BJ (cell line): ENCODE measurements at places on chromosomes 11 and 22. TPM values are rescaled to one million over a fixed set of nuclear protein-coding genes. Genes with fewer than 3 reads are reported as not detected.
A peak's percentile ranks its signal among the peaks of the same experiment; 100 is the strongest.

GRCh38 chr22:42473484-42474193, 41.4 kb upstream of the NFAM1 start:
- DNase-seq = peak; percentile 9

Gene SCYL1
- 81.7 and 134 TPM in 2 replicates for polyA plus RNA-seq

DNA sequence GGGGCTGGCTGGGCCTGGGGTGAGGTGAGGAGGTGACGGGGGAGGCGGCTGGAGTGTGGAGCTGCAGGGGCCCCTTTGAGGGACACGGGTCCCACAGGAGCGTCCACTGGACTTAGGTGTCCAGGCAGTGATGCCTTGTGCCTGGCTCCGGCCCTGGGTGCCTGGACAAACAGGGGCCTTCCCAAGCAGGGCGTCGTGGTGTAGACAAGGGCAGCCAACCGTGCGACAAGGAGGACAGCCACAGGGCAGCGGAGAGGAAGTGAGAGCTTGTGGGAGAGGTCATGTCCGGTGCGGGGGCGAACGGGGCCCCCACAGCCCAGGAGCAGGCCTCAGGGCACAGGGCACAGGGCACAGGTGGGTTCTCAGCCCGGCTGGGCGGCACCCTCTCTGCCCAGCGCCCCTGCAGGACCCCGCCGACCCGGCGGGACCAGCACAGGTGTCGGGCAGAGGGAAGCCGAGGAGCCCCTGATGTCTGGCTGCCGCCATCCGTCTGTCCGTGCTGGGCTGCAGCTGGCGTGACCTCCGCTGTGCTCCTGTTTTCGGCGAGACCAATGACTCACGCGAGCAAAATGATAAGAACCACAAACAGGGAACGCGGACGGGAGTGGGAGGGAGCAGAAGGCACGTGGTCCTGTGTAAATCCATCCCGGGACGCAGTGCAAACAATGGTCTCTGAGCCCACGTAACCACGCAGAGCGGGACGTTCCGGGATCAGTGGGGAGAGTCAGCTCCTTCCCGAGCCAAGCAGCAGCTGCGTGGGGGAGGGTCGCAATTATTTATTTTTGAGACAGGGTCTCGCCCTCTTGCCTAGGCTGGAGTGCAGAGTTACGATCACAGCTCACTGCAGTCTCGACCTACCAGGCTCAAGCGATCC, 49.1 kb upstream of the A4GALT start:
- DNase-seq = no peak

Gene SLC25A17
- 16.7 and 26.0 TPM in 2 replicates for polyA plus RNA-seq

Gene GGTLC3
- not detected in 2 replicates for polyA plus RNA-seq

Gene CNGA4
- 0.11 TPM in 1 of 2 replicates, not detected in the other for polyA plus RNA-seq

DNA sequence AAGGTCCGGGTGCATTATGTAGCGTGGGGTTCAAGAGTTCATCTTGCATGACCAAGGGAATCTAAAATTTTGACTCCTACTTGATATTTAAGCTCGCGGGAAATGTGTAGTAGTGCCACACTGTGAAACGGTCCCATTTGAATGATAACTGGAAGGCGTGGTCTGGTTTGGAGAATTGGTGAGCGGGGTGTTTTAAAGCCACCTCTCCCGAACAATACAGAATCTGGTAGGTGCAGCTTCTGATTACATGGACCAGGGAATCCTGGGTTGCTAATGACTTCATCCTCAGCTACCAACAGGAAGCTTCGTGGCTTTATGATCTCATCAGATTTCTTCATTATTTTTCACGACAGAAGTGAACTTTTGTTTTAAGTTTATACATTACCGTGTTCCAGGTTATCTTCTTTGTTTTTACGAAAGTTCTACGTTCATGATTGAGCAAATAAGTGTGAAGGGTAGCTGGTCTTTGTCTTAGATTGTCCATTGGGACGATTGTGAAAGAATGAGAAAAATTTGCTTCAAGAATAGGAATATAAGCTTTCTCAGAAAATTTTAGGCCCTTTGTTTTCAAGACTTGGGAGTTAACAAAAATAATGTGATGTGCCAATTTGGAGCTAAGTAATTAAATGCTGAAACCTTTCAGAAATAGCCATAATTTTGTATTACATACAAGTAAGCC, 1.7 kb downstream of the QSER1 start:
- peak; percentile 35 for DNase-seq

- DNase-seq = no peak
Measured at GRCh38 chr11:45133878-45134277, 12.6 kb upstream of the PRDM11 start.

- DNase-seq = no peak
Measured at GRCh38 chr22:27833803-27834202, 32.2 kb upstream of the MN1 start.

Gene UPK3A
- polyA plus RNA-seq = not detected in 2 replicates

Gene NLRP6
- not detected in 2 replicates for polyA plus RNA-seq

- no peak for DNase-seq
Measured at GRCh38 chr22:25025491-25026400, 73.2 kb downstream of the KIAA1671 start.

Gene ACR
- 0.12 TPM in 1 of 2 replicates, not detected in the other for polyA plus RNA-seq

Gene SCGB1A1
- not detected in 2 replicates for polyA plus RNA-seq

GRCh38 chr22:21816787-21817496, 50.5 kb downstream of the MAPK1 start:
- DNase-seq = peak; percentile 90

- DNase-seq = no peak
Measured at GRCh38 chr11:94751786-94752185, 16.4 kb upstream of the AMOTL1 start.

DNA sequence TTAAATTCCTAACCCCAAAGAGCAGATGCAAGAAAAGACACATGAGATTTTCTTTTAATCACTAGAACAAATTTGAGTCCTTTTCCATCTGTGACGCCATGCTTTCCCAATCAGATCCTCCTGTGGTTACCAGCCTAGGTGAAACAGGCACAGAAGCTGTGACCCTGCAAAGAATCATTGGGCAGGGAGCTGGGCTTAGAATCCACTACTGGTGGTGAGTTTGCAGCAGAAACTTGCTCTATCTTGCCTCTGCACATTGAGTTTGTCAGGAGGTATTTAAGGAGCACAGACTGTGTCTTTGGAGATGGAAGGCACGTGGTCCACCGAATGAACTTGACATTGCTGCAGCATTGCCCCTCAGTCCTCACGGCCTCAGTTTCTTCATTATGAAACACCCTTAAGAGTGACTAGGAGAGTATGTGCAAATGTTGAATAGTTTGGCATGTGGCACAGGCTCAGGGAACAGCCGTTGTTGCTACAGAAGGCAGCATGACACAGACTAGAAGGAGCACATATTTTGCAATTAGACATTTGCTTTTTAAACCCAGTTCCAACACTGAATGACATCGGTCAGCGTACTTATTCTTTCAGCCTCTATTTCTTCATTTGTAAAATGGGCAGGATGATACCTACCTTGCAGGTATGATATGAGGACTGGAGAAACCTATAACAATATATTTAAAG, 127.6 kb downstream of the DBX1 start:
- no peak for DNase-seq

Gene TPBGL
- not detected in 2 replicates for polyA plus RNA-seq

DNA sequence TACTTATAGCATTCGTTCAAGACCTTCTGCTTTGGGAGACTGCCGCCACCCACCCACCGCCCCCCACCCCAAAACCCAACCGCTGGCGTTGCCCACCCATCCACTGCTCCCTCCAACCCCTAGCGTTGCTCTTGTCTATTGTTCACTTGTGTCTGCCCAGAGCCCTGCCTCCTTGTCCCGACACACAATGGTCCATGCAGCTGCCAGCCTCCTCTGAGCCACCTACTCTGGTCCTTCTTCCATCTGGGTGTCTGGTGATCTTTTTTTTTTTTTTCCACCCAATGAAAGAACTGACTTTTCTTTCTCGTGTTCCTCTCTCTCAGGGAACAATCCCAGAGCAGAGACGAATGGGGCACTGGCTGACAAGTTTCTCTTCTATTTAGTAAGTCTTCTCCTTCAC, 256.0 kb upstream of the SESN3 start:
- DNase-seq = no peak

Gene SCT
- not detected in 2 replicates for polyA plus RNA-seq

- DNase-seq = no peak
Measured at GRCh38 chr11:18633256-18634139, 644 bp downstream of the SPTY2D1 start.

Gene KCNQ1OT1
- polyA plus RNA-seq = 0.16 and 0.18 TPM in 2 replicates

Gene GUCY1A2
- polyA plus RNA-seq = 0.53 and 1.2 TPM in 2 replicates
